ENCODE measurements at places on chromosomes 1 and 21.

DNA sequence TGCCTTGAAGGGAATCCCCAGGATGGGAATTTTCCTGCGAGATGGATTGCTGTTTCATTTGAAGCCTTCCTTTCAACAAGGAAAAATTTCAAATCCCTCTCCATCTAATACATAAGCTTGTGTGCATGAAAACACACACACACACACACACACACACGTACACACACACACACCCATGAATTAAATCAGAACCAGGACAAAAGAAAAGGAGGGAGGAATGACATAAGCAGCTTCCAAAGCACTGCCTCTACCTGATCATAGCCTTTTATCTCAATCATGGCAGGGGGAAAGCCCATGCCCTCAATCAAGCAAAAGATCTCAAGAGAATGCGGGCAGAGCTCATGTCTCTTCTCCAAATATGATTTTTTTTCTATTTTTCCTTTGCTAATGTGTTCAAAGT, 139.7 kb downstream of the SLC44A5 start:
- DNase-seq, result no peak

DNA sequence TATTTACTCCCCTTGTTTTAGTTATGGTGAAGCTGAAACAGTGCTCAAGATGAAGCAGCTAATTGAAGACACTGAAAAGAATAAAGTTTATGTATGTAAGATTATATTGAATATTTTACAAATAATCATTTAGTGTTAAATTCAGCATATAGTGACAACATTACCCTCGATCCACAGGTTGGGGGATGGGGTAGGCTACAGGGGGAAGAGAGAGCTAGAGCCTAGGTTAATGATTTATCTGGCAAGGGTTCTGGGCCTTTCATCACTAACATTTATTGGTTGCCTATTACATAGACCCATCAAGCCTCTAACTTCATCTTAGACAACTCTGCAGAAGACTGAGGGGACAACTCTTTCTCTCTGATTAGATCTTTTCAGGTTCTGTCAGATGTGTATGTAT, 21.3 kb downstream of the ZCCHC17 start:
- DNase-seq, result no peak

GRCh38 chr1:28855469-28855951, 43.5 kb downstream of the OPRD1 start:
- DNase-seq, result no peak

DNA sequence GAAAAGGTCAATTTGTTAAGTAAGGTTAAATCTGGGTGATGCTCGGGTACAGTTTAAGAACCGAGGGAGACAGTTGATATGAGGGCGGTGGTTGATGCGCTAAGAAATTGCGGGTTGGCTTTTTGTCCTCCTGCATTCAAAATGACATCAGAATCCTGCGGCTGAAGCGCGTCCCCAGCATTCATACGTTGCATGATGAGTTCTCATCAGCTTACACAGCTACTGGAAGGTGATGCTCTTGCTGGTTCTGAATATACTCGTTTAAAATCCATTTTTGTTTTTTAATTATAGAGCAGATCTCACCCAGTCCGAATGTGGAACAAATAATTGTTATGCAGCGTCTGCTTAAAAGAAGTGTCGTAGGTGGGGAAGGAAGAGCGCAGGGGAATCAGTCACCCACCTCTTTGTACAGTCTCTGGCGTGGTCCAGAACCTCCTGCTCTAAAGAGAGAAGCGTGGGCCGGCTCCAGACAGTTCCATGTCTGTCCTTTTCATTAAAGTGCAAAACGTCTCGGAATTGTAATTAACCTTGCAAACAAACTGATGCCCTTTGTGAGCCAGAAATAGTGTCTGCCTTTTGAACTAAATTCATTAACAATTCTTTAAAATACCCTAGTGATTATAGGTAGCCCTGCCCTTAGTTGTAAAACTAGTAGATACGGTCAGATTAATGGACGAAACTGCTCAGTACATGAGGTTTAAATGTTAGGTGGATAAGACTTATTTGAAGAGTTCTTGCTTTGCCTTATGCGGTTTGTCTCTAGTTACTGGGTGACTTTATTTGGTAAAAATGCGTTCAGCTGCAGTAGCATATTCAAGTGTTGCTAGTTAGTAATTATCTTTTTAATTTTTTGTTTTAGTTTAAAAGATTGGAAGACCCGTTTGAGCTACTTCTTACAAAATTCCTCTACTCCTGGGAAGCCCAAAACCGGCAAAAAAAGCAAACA, 741 bp downstream of the RGS2 start:
- no peak for DNase-seq

- DNase-seq, result no peak
Measured at GRCh38 chr1:1118876-1119220, 3.0 kb upstream of the C1orf159 start.

- no peak for DNase-seq
Measured at GRCh38 chr1:154407198-154408091, 2.3 kb downstream of the IL6R start.

GRCh38 chr1:172578586-172578985, 45.6 kb downstream of the SUCO start:
- DNase-seq, result no peak

GRCh38 chr21:29117372-29117955, 13.0 kb upstream of the MAP3K7CL start:
- no peak for DNase-seq
